D341Med (cell line): ENCODE measurements at places on chromosomes 7 and 10.

DNA sequence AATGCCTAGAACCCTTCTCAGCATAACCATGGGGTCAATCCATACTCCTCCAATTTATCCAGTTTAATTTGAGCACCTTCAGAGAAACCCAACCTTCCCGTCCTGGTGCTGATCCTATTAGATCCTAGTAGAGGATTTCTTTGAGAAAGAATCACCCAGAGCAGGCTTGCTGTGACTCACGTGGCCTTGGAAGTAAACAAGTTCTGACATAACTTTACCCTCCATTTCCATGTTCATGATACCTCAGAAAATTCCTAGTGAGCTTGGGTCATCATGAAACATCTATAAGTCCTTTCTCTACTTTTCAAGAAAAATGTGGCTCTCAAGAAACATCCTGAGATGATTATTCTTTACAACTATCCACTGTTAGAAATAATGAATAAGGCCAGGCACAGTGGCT is 71.7 kb downstream of the PRLHR start:
- no peak for DNase-seq

DNA sequence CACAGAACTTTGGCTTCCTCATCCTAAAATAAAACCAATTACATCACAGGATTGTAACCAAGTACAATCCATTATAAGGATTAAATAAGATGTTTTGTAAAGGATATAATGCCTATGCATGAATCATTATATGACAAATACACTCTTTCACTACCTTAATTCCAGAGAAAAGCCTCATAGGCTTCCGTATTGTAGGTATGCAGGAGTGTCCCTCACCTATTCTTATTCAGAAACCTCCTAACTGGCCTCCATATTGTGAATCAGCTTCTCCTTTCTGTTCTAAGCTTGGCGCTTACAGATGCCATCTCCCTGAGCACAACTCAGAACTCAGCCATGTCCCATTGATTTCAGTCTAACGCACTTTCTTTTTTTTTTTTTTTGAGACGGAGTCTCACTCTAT is 69.6 kb upstream of the CAPZA2 start:
- DNase-seq: no peak

DNA sequence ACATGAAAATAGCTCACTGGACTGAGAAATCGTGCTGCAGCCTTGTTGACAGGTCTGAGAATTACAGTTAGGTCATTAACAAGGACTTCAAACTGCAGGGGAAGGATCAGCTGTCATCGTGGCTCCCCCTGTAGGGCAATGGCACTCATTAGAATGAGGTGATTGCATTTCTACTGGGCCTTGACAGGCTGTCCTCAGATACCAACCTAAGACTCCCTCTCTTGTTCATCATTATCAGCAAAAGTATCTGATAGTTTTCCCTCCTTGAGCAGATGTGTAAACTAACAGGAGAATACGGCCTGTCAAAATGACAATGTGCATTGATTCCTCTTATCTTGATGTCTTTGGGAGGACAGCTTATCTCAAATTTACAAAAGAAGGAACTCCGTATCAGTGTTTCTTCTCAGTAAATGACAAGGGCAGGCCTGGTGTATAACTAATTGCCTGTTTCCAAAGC is 648.5 kb upstream of the LRRN3 start:
- DNase-seq: peak; percentile 78

GRCh38 chr10:92811986-92812385 is 36.3 kb upstream of the EXOC6 start:
- no peak for DNase-seq

GRCh38 chr7:41298409-41298808 is 404.5 kb downstream of the INHBA start:
- no peak for DNase-seq
